ENCODE measurements at places on chromosomes 12 and 14.

DNA sequence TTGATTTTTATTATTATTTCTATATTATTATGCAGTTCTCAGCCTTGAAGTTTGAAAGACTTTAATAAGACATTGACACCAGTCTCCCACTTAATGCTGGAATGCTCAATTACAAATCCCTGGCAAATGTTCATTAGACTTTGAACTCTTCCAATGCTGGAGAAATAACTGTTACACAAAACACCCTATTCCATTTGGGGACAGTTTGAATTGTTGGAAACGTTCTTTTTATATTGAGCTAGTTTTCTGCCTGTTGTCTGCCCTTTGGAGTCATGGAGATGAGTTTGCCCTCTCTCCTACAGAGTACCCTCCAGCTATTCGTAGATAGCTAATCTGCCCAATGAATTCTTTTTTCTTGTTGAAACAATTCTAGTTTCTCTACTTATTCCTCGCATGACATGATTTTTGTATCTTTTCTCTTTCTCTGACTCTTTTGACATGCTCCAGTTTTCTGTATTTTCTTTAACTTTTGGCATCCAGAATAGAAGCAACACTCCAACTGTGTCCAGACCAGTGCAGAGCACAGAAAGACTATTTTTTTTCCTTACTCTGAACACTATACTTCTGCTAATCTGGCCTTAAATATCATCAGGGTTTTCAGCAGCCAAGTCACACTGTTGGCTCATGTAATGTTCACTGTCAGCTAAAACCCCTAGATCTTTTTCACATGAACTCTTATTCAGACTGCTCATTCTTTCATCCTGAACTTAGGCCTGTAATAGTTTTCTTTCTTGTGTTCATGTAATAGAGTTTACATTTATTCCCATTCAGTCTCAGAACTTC is 379.3 kb downstream of the RAD51B start:
- no peak for DNase-seq

- DNase-seq = no peak
Observed at GRCh38 chr14:52015411-52016030, 26.2 kb downstream of the RTRAF start.

DNA sequence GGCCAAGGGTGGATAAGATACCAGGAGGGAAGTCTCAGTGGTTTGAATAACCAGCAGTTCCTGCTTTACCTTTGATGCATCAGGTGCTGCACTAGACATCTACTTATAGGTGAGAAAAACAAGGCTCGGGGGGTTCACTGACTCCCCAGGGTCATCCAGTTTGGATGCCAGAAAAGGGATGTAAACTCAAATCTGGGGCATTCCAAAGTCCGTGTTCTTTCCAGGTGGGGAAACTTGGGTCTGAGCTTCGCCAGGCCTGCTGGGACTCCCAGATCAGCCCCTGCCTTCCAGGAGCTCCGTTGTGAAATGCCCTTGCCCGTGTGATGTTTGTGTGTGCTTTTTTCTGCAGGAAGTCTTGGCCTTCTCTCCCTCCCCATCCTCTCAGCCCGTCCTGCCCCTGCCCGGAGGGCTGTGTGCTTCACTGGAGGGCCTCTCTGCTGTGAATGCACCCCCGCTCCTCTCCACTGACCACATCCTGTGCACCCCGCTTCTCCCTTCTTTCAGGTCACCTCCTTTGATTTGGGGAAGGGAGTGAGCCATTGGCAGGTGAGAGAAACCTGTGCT is 42.1 kb downstream of the TSPAN9 start:
- no peak for DNase-seq

- no peak for DNase-seq
Observed at GRCh38 chr12:24705216-24705615, 243.7 kb downstream of the BCAT1 start.

DNA sequence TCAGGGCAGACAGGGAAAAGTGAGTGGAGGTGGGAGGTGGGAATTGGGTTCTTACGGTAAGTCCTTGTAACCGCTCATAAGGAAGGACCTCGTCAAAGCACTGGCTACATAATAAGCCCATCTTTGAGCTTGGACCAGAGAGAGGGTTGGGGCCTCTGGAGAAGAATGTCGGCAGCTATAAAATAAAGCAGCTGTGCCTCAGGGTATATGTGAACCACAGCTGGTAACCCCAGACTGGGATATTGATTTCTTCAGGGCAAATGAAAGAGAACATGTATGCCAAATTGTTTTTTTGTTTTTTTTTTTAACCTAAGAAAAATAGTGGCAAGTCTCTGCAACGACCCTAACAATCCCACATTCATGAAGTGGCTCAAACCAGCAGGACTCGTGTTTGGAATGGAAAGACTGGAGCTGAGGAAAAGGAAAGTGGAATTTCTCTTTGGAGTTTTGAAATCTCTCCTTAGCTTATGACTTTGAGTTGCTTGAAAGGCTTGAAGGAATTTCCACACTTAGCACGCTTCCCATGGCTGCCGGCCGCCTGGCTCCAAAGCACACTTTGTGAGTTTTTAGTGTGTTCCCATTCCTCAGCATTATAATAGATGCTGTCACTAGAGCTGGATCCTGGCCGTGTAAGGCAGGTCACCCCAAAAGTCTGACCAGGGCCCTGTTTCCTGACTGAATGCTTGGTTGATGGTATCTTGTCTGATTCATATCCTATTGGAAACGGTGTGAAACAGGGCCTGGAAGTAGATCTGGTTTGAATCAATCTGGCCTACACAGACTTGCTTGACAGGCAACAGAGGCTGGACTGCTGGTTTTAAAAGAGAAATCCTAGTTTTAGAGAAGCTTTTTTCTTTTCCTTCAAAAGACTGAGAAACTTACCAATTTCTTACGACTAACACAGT is 244.7 kb downstream of the MSRB3 start:
- DNase-seq = no peak

GRCh38 chr12:55706568-55707218 is 1.0 kb downstream of the ITGA7 start:
- DNase-seq = no peak

- no peak for DNase-seq
Observed at GRCh38 chr14:60760644-60761364, 26.2 kb downstream of the MNAT1 start.

- DNase-seq = no peak
Observed at GRCh38 chr14:58769011-58769643, 131.4 kb downstream of the DACT1 start.
